ENCODE measurements at places on chromosomes 7 and 10.

- no peaks in the 10 kb centered on the region for H3K27me3 ChIP-seq
- DNase-seq: no peak
- H3K4me1 ChIP-seq: no peaks in the 10 kb centered on the region
- no peak overlapping the region for H3K27ac ChIP-seq
- no peaks in the 10 kb centered on the region for H3K36me3 ChIP-seq
- no peak overlapping the region for H3K4me3 ChIP-seq
Observed at GRCh38 chr10:49200854-49201253, 12.7 kb upstream of the TMEM273 start.

DNA sequence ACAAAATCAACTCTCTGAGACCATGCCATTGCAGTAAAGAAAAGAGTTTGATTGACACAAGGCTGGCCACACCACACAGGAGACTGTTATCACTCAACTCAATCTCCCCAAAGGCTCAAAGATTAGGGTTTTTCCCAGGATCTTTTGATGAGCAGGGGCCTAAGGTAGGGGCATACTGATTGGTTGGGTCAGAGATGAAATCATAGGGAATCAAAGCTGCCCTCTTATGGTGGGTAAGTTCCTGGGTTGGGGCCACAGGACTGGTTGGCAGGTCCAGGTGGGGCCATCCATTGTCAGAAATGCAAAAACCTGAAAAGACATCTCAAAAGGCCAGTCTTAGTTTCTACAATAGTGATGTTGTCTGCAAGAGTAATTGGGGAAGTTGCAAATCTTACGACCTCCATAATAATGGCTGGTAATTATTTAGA, 91.6 kb downstream of the AKR1D1 start:
- H3K27ac ChIP-seq: no peak overlapping the region
- H3K4me3 ChIP-seq: no peak overlapping the region
- peaks cover 16% of the 10 kb centered on the region for H3K36me3 ChIP-seq
- peaks cover 21% of the 10 kb centered on the region for H3K4me1 ChIP-seq
- no peaks in the 10 kb centered on the region for H3K27me3 ChIP-seq

- no peak for DNase-seq
- H3K27ac ChIP-seq: peak overlapping the region; percentile 88
- peak overlapping the region; percentile 82 for H3K4me3 ChIP-seq
Observed at GRCh38 chr7:1227071-1227804, 5.4 kb upstream of the UNCX start.

- no peaks in the 10 kb centered on the region for H3K27me3 ChIP-seq
- DNase-seq: no peak
- no peak overlapping the region for H3K4me3 ChIP-seq
Observed at GRCh38 chr7:44291733-44292419, 33.5 kb downstream of the CAMK2B start.

- no peaks in the 10 kb centered on the region for H3K4me1 ChIP-seq
- peak within 1 kb of the TSS; percentile 92 for H3K4me3 ChIP-seq
- peaks cover under 1% of the 10 kb centered on the region for H3K36me3 ChIP-seq
- peaks cover 5% of the 10 kb centered on the region for H3K27me3 ChIP-seq
- no peak within 1 kb of the TSS for H3K27ac ChIP-seq
Observed at GRCh38 chr7:103446049-103446520, at the start of gene SLC26A5. SLC26A5 (minus strand) TSS chr7:103446207; CDS start chr7:103421514, 24,693 bp downstream.

DNA sequence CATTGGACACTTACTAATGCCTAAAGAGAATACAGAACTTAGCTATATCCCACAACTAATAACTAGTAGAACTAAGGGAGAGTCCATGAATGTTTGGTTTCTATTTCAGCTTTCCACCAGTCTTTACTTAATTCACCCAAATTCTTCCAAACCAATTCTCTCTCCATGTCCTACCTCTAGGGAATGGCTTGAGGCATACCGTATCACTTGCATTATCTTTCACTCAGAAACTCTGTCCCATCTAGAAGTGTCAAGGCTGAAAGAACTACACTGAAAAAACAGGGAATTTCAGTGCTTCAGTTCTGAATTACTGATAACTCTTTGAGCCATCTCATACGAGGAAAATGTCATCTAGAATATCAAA, 758 bp downstream of the TMEM168 start:
- H3K27me3 ChIP-seq: peaks cover 2% of the 10 kb centered on the region
- H3K36me3 ChIP-seq: no peaks in the 10 kb centered on the region
- no peak for DNase-seq

DNA sequence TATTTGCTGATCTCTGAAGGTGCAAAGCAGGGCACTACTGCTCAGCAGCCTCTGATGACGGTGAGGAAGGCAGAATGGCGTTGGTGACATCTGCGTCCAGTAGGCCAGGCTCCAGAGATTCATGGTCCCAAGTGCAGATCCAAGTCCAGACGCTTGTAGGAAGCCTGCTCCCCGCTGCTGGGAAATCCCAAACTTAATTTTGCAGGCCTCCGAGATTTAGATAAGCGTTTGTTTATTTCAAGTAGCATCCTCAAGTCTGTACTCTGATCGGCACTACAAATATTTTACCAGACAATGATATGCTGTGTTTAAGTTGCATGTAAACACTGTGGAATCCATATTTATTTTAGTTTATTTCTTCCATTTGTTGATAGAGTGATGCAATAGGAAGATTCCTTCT, 244.9 kb upstream of the KLF6 start:
- H3K27me3 ChIP-seq: peaks cover 4% of the 10 kb centered on the region
- no peak overlapping the region for H3K4me3 ChIP-seq
- DNase-seq: no peak
- no peaks in the 10 kb centered on the region for H3K36me3 ChIP-seq

GRCh38 chr10:93576888-93577287, 10.4 kb downstream of the FFAR4 start:
- H3K4me1 ChIP-seq: peaks cover 13% of the 10 kb centered on the region
- H3K36me3 ChIP-seq: no peaks in the 10 kb centered on the region
- H3K27ac ChIP-seq: no peak overlapping the region

DNA sequence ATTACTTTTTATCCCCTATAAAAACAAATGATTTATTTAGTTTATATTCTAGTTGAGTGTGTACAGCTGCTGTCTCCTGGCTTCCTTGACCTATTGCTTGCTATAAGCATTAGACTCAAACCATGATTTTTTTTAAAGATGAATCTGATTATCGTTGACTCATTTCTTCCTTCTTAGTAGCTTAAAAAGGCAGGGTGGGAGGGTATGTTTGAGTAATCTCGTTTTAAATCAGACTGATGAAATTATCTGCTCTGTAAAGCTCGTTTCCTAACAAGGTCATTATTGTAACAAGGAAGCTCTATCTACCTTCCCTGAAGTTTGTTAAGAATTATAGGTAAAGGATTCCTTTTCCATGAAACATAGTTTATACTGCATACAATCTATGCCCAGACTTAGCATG, 276.3 kb upstream of the KCND2 start:
- no peaks in the 10 kb centered on the region for H3K27me3 ChIP-seq
- no peak overlapping the region for H3K27ac ChIP-seq
- DNase-seq: no peak
- no peaks in the 10 kb centered on the region for H3K36me3 ChIP-seq
- no peaks in the 10 kb centered on the region for H3K4me1 ChIP-seq

DNA sequence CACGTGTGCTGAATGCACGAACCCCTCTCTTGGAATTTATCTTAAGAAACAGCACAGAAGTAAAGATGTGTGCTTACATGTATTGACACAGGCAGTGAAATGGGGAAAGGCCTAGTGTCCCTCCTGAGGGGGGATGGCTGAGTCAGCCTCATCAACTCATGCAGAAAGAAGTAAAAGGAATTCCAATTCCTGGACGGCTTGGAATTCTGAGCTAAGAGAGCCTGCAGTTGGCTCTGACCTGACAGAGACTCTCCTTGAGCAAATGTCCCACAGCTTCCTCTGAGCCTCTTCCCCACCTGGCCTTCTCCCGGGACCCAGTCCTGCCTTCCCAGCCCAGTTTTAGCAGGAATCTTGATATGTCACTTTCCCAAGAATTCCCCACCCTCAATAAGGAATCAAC, 542.4 kb upstream of the ADARB2 start:
- no peaks in the 10 kb centered on the region for H3K36me3 ChIP-seq
- peaks cover 5% of the 10 kb centered on the region for H3K27me3 ChIP-seq
- peaks cover 31% of the 10 kb centered on the region for H3K4me1 ChIP-seq
- H3K4me3 ChIP-seq: no peak overlapping the region
- H3K27ac ChIP-seq: no peak overlapping the region
- no peak for DNase-seq

DNA sequence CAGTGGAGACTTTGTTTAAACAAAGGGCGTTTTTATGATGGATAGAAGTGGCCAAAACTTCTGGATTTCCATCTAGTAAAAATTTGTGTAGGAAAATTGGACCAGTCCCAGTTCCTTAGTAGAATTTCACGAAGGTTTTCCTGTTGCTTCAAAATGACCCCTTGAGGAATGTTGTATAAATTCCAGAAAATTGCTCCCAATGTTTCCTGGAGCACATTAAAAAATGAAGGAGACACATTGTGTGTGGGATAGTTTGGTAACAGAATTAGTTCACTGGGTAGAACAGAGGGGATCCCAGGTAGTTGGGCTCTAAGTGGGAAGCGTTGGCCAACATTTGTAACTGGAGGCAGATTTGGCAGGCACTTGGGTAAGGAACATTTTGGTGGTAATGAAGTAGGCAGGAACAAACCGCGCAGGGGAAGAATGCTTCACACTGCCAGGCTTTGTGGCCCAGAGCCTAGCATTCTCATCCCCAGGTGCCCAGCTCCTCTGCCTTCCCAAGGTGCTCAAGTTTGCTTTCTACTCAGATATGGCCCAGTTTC, 758.6 kb downstream of the AUTS2 start:
- H3K27ac ChIP-seq: no peak overlapping the region
- H3K27me3 ChIP-seq: peaks cover 7% of the 10 kb centered on the region
- DNase-seq: no peak
- peak overlapping the region; percentile 21 for H3K4me3 ChIP-seq

DNA sequence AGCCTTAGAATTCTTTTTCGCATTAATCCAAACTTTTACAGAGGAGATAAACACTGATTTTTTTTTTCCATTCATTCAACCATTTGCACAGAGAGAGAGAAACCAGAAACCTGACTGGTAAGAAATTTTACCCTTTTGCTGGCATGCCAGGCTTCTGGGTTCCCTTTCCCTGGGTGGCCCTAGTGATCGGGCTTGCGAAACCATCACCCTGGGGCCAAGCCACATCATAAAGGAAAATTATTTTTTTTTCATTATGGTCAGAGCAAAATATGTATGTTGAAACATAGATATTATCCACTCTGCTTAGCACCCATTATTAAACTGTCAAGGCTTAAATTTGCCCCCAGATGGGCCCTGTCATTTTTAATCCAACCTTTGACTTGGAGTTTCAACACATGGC, 55.4 kb upstream of the INHBA start:
- no peaks in the 10 kb centered on the region for H3K27me3 ChIP-seq
- DNase-seq: no peak

DNA sequence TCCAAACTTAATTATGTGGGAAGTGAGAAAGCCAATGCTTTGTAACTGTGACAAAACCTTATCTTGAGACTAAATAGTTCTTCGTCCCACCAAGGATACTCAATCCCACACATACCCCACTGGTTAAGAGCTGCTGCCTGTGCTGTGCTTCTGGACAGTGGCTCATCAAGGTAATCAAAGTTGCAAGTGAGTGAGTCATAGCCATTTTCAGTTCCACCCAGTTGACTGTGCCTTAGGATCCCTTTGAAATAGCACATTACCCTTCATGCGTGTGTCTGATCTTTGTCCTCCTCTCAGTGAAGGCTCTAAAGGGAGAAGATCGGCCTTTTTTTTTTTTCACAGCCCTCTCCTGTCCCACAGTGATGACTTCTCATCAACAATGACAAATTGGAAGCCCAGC, 706.0 kb upstream of the AUTS2 start:
- no peak overlapping the region for H3K27ac ChIP-seq
- no peak overlapping the region for H3K4me3 ChIP-seq
- peaks cover 2% of the 10 kb centered on the region for H3K27me3 ChIP-seq

DNA sequence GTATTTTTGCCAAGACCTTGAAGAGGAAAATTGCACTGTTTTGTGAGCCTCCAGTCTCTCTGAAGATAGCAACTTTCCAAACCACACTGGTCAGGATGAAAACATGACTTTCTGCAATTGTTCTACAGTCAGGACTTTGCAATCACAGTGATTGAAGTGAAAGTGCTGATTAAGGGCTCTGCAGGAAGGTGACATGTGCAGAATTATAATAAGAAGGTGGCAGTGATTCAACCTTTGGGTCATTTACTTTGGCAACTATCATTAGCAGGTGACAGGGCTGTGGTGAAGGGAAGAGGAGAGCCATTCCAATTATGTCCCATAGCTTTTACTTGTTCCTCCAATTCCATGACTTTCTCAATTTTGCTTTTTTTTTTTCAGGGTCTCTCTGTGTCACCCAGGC, 350.0 kb upstream of the FZD8 start:
- no peak overlapping the region for H3K4me3 ChIP-seq
- H3K4me1 ChIP-seq: no peaks in the 10 kb centered on the region
- H3K36me3 ChIP-seq: peaks cover 8% of the 10 kb centered on the region
- H3K27me3 ChIP-seq: no peaks in the 10 kb centered on the region

DNA sequence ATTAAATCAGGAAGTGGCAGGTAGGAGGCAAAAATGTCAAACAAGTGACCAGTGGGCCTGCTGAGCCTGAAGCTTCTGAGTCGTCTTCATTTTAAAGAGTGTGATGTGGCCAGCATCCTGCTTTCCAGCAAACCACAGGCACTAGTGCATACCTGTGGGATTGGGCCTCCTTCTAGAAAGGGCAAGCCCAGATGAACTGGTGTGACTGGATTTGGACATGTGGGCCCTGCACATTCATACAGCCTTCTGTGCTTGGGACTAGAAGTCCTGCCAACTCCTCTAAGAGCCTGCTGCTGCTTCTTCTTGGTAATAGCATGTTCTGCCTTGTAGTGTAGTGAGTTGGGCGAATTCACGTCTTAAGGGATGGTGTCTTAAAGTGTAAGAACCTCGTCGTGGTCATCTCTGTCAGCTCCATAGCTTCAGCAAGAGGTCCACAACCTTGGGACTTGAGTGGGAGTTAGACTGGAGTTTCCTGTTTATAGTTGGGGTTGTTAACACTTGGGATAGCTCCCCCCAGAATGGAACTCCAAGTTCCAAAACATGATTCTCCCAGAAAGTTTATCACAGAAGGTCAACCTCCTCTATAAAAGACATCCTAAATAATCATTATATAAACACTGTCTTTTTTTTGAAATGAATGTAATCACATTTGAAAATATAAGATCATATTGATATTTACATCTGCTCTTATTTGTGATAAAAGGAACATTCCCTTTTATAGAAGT, 11.2 kb downstream of the BMPER start:
- DNase-seq: no peak
- no peak overlapping the region for H3K27ac ChIP-seq
- H3K27me3 ChIP-seq: no peaks in the 10 kb centered on the region
- H3K36me3 ChIP-seq: no peaks in the 10 kb centered on the region
- H3K4me3 ChIP-seq: no peak overlapping the region

GRCh38 chr10:47065903-47066302, 154.7 kb downstream of the PTPN20 start:
- H3K4me1 ChIP-seq: no peaks in the 10 kb centered on the region
- H3K27ac ChIP-seq: no peak overlapping the region
- H3K4me3 ChIP-seq: no peak overlapping the region

GRCh38 chr7:20280475-20281351, 50.0 kb upstream of the ITGB8 start:
- peaks cover 7% of the 10 kb centered on the region for H3K4me1 ChIP-seq
- H3K27me3 ChIP-seq: no peaks in the 10 kb centered on the region
- H3K4me3 ChIP-seq: no peak overlapping the region
- no peaks in the 10 kb centered on the region for H3K36me3 ChIP-seq

GRCh38 chr7:88306590-88307048, at the start of gene STEAP4:
STEAP4 (minus strand) TSS chr7:88306894; CDS start chr7:88284269, 22,625 bp downstream.
- no peaks in the 10 kb centered on the region for H3K4me1 ChIP-seq
- peak within 1 kb of the TSS; percentile 78 for H3K4me3 ChIP-seq
- H3K27me3 ChIP-seq: peaks cover 3% of the 10 kb centered on the region
- DNase-seq: peak; percentile 40
- H3K36me3 ChIP-seq: no peaks in the 10 kb centered on the region

Measured in glutamatergic neuron (in vitro differentiated cells).